Cardiac fibroblast (primary cell): ENCODE measurements at places on chromosomes 7 and 10.
A peak's percentile ranks its signal among the peaks of the same experiment; 100 is the strongest.

DNA sequence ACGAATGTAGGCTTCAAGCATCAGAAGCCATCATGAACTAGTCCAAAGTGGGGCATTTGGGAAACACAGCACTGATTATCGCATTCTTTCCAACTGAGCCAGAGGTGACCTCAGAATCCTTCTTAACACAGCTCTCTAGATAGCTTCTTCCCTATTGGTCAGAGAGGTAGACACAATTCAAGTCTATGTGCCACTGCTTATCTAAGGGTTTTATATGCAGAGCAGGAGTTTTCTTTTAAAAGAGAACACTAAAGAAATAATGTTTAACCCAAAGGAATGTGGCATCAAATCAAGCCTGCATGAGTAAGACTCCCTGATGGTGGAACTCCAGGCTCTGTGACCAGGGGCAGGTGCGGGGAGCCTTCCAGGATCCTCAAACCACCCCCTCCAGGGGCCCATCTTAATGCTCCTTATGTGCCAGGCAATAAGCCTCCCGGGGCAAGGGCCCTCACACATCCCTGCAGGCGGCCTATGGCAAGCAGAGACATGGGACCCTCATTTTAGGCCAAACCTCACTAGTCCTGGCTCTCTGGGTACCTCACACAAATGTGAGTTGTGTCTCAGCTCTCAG lies 13.8 kb downstream of the HSPA12A start:
- DNase-seq, result peak; percentile 32

GRCh38 chr7:84529480-84530205 lies 335.1 kb upstream of the SEMA3A start:
- DNase-seq, result peak; percentile 80

DNA sequence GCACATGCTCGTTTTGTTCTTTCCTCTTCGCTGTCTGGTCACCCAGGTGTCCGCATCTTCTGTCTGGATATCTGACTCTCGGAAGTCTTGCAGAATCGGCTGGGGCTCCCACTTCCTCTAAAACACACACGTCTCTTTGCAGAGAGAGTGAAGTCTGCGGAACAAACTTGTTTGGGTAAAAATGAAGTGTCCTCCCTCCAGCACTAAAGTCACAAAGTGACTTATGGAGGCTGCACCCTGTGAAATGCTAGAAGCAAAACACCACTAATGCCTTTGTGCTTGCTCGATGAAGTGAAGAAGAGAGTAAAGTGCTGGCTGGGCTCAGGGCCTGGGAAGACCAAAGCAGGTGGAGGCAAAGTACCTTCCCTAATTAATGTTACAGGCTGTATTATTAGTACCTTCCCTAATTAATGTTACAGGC lies 71.4 kb downstream of the FGFR2 start:
- no peak for DNase-seq

GRCh38 chr7:120480472-120480871 lies 207.5 kb downstream of the KCND2 start:
- DNase-seq, result no peak

- DNase-seq, result no peak
These were observed 490.5 kb downstream of the PTPRN2 start for GRCh38 chr7:158097106-158097452.

- peak; percentile 90 for DNase-seq
These were observed 38.8 kb upstream of the SEPTIN7 start for GRCh38 chr7:35761871-35762677.

DNA sequence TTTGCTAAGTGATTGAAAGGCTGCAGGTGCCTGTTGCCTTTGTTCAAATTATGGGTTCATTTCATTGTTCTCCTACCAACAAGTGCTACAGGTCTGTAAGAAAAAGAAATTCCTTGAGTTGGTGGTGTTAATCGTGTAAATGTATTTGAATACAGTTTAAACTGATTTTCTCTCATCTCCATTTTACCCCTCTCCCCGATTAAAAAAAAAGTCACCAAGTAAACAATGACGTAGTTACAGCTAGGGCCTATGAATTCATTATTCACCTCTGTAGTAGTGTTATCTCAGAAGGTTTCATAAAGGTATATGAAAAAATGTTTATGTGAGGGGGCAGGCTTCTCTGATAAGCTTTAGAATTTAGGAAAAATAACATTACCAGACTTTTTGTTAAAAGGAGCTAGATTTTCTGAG lies 1.1 kb downstream of the REEP3 start:
- peak; percentile 38 for DNase-seq
